ENCODE measurements at places on chromosomes 12 and 14.

DNA sequence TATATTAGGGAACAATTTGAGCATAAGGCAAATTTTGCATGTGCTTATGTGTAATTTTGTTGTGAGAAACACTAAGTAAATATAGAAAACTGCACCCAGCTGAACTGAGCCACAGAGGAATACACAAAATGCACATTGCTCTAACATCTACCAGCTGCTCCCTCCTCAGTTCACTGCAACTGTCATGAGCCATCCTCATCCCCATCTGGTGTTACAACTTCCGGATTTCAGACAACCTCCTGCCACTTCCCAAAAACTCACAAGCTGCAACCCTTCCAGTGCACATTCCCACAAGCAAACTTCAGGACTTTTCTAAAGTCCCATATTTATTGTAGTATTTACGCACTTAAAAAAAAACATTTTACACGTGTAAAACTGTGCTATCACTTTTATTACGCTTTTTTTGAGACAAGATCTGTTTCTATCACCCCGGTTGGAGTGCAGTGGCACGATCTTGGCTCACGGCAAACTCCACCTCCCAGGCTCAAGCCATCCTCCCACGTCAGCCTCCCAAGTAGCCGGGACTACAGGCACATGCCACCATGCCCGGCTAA, 169.1 kb upstream of the TBX3 start:
- DNase-seq = no peak

DNA sequence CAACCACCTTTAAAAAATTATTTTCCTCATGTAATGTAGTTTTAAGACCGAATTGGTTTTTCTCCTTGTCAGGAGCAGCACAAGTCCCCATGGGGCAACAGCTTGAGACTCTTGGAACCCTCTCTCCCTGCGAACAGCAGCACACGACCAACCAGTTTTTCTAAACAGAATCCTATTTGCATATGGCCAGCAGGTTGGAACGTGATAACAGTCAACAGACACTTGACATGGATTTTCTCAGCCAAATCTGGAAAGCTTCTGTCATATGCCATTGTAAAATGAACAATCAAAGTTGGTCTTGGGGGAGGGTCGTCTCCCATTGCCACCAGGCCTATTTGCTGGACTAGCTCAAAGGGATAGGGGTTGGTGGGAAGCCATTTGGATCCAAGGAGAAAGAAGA, 1915.0 kb upstream of the FLRT2 start:
- DNase-seq = no peak

GRCh38 chr12:52401926-52402325, 4.2 kb downstream of the KRT82 start:
- DNase-seq = no peak

DNA sequence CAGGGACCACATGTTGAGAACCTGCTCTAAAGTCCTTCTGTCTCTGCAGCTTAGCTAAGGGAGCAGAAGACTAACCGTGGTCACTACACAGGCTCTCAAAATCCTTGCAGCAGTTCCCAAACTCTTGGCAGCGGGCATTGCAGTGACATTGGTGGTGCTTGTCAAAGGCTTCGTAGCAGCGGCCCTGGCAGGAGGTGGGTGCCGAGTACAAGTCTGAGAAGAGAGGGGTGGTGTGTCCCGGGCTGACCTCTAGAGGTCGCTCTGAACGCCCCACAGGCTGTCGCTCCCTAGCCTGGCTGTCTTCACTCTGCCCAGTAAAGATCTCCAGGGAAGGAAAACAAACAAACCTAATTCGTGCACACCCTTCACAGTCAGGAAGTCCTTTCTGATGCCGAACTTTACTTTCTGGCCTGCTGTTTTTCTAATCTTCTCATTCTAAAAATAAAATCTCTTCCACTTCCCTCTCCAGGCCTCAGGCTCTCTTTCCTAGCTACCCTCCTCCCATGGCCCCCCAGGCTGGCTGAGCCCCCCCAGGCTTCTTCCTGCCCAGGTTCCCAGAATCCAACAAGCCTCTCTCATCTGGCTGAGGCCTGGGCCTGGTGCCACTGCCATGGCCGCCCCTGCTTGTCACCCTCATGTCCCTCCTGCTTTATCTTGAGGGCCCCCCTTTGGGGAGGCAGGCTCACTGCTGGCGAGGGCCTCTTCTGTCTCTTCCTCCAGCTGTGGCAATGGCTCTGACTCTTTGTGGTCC, 7.7 kb downstream of the ENDOU start:
- DNase-seq = peak; percentile 67

DNA sequence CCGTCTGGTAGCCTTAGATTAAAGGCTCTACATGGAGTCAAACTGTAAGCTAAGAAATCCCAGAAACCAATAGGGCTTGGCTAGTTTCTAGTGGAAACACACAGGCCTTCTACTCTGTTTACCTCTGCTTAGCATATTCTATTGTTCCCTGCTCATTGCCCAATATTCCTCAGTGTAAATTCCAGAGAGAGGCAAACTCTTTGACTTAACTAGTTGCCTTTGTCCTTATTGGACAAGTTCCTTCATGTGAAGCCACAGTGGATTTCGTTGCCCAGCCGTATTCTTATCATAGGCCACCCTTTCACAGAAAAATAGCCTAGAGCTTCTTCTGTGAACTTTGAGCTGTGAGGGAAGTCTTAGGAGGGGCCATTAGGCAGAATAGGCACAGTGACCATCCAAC, 186.1 kb downstream of the PLCZ1 start:
- no peak for DNase-seq

DNA sequence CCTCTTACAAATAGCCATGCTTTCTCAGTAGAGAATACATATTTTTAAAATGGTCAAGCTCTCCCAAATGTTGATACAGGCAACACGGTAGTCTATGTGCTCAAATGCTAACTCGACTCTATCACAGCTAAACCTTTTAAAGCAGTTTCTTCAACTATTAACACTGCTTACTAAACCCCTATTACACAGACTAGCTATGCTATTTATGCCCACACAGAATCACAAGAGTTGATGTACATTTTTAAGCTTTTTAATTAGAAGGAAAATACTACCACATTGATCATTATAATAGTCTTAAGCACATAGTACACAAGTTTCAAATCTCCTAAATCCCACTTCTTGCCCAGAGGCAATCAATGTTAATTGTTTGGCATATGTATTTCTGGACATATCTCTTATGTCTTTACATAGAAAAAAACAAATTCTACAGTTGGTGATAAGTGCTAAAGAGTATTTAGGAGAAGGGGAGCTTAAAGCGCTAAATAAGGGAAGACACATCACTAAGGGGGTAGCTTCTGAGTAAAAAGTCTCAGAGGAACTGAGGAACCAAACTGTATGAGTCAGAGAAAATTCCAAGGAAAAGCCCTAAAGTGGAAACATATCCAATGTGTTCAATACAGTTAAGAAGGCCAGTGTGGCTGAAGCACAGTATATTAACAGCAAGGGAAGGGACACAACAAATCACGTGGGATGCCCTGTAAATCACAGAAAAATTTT, 13.7 kb downstream of the HNRNPC start:
- DNase-seq = no peak

GRCh38 chr12:12804432-12804886, 8.7 kb upstream of the DDX47 start:
- DNase-seq = no peak

DNA sequence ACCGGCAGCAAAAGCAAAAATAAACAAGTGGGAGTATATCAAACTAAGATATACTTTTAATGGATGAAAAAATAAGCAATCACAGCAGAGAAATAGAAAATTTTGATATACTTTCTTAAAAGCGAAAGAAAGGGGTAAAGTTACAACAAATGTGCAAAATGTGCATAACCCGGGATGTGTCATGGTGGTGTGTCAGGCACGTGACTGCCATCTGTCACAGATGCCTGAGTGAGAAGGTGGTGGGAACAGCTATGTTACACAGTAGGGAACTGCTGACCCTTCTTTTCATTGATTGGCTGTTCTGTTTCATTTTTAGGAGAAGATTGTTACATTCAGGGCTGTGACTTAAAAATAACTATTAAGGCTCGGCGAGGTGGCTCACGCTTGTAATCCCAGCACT, 168.1 kb upstream of the PELI2 start:
- DNase-seq = no peak

GRCh38 chr14:51848120-51848519, 12.3 kb upstream of the GNG2 start:
- DNase-seq = no peak

DNA sequence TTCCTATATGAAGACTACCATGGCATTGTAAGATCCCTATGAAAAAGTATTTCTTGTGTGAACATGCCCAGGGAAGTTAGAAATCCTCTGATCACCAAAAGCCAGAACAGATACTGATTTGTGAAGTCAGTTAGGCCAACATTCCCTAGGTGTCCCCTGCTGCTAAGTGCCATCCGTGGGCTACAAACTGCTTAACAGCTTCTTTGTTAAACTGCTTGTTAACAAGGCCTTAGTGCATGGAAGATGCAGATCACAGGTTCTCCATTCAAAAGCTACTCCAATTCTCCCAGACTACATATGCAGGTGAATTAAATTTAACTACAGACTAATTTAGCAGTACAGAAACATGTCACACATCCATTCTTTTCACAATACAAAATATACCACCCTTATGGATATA, 108.2 kb downstream of the PRICKLE1 start:
- DNase-seq = no peak

GRCh38 chr12:2382370-2383155, 329.8 kb downstream of the CACNA1C start:
- DNase-seq = no peak

GRCh38 chr12:113457710-113458109, 14.0 kb downstream of the LHX5 start:
- DNase-seq = no peak

- no peak for DNase-seq
Measured at GRCh38 chr12:53345486-53346188, 9.5 kb upstream of the SP7 start.

DNA sequence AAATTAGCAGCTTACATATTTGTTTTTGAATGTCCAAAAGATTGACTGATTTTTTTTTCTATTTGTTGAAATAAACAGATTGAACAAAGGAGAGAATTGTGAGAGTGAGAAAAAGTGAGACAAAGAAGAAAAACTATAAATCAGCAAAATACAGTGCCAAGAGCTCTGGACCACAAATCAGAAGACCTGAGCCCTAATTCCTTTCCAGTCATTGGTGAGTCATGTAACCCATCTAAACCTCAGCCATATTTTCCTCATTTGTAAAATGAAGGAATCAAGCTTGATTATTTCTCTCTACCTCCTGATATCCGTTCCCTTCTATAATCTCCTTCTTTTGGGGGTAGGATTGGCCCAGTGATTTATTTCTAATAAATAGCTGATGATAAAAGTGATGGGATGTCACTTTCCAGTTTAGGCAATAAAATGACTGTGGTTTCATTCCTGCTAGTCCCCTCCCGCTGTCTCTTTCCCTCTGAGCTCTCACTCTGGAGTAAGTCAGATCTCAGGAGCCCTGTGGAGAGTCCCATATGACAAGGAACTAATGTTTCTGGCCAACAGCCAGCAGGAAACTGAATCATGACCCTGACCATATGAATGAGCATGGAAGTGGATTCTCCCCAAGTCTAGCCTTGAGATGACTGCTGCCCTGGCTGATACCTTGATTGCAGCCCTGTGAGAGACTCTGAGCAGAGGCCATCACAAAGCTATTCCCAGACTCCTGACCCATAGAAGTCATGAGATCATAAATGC, 218.9 kb downstream of the ACSS3 start:
- DNase-seq = no peak

GRCh38 chr14:53764846-53765245, 191.8 kb downstream of the BMP4 start:
- no peak for DNase-seq

- DNase-seq = no peak
Measured at GRCh38 chr12:47247418-47247817, 167.7 kb upstream of the AMIGO2 start.

DNA sequence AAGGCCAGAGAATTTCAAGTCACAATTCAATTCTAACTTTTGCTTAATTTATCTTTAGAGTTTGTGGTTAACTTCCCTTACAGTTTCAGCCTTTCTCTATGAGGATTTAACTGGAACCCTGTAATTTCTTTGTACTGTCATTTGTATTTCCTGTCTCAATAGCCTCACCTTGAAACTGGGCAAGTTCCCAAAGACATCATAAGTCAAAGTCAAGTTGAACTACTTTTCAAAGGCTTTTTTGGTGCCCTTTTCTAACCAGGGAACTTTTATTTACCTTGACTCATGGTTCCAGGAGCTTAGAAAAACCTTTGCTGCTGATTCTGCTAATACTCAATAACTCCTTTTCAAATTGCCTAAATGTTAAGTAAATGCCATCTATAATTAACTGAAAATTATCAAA, 200.8 kb upstream of the KRR1 start:
- no peak for DNase-seq

DNA sequence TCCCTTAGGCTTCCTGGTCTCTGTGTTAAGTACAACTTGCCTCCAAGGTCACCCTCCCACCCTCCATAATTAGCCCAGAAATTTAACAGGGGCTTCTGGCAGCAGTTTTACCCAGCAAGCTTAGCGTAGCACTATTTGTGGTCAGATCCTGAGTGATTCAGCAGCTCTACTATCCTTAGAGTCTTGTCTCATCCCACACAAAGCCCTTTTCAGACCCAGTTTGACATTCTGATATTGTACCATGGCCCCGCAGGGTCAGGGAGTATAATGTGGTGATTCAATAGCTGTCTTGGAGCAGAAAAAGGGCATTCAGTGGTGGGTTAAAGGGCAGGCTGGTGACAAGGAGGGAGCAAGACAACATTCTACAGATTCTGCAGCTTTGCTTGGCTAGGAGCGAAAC, 153.8 kb upstream of the DDHD1 start:
- DNase-seq = no peak

GRCh38 chr12:29656762-29657538, 126.8 kb downstream of the TMTC1 start:
- no peak for DNase-seq

- DNase-seq = no peak
Measured at GRCh38 chr12:80173083-80173864, 73.9 kb downstream of the OTOGL start.

DNA sequence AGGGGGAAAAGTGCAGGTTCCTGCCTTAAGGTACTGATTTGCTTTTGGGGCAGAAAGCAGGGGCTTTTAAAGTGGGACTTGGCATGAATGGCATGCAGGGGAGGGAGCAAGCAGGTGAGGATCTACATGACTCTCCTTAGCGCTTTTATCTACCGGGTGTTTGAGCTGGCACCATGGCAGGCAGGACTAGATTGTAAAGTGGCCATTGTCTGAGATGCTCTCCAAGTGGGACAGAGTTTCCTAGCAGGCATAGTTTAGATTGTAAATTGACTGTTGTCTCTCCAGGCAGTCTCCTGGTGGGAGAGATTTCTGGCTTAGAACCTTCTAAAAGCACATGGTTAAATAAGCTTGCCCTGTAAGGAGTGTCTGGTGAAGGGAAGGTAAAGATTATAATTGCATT, 5.3 kb upstream of the DICER1 start:
- DNase-seq = no peak

Data from activated CD8-positive, alpha-beta memory T cell treated with anti-CD3 and anti-CD28 coated beads, Interleukin-2, amount 50 U/mL, for 48 hours (primary cell).